Natural killer cell (primary cell): ENCODE measurements at places on chromosomes 6 and 20.
A peak's percentile ranks its signal among the peaks of the same experiment; 100 is the strongest.

GRCh38 chr6:9332241-9332780 lies 897.0 kb upstream of the SLC35B3 start:
- no peak for DNase-seq

- no peak for DNase-seq
Observed at GRCh38 chr6:45653117-45653883, 275.6 kb upstream of the SUPT3H start.

DNA sequence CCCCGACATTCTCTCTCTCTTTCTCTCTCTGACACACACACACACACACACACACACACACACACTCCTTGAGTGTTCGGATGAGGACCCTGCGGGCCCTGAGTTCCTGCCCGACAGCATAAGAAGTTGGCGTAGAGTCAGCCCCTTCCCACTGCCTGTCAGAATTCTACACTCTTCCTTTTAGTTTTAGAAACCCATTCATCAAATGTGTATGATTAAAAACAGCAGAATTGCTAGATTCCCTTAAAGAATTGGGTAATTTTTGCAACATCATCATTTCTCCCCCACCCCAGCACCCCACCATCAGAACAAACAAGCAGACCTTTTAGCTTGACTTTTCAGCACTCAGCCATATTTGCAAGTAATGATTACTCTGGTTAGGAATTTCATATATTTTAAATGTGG lies 322.8 kb downstream of the FARS2 start:
- DNase-seq: no peak

- peak; percentile 35 for DNase-seq
Observed at GRCh38 chr6:35146453-35146852, 5.3 kb upstream of the TCP11 start.

GRCh38 chr20:48901326-48901725 lies 20.2 kb upstream of the ARFGEF2 start:
- DNase-seq: no peak

- DNase-seq: no peak
Observed at GRCh38 chr6:165249808-165250207, 59.6 kb downstream of the C6orf118 start.

GRCh38 chr6:112370946-112371345 lies 23.8 kb downstream of the RFPL4B start:
- DNase-seq: no peak

GRCh38 chr6:126761854-126762253 lies 356.6 kb upstream of the RSPO3 start:
- DNase-seq: no peak

DNA sequence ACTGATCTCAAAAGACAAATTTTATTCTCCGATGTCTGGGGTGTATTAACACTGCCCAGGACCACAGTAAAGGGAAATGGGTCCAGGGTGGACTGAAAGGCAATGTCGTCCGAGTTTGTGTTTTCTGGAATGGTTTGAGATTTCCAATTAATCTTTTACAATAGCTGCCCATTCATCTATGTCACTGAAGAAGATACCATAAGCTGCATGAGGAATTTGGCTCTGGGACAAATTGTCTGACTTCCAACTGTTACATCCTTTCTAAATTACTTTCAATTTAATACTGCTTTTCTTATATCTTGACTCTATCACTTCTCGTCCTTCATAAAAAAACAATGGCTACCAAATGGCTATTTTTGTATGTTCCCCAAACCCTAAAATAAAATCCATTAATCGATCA lies 130.7 kb upstream of the KCNK16 start:
- DNase-seq: no peak

DNA sequence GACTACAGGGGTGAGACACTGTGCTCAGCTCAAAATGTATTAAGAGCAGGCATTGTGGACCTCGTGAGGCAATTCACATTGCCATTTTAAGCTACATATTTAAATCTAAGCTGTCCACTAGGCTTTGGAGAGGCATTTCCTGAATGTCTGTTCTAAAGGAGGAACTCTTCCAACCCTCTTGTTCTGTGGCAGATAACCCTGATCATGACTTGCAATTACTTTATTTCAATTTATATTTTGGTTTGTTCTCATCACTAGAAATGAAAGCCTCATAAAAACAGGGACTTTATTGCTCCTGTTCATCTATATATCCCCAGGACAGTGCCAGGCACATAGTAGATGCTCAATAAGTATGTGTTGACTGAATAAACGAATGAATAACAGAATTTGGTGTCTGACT lies 84.0 kb upstream of the SALL4 start:
- no peak for DNase-seq
